HFFc6 (cell line): ENCODE measurements at places on chromosomes 6 and 20. TPM values are rescaled to one million over a fixed set of nuclear protein-coding genes. Genes with fewer than 3 reads are reported as not detected.

DNA sequence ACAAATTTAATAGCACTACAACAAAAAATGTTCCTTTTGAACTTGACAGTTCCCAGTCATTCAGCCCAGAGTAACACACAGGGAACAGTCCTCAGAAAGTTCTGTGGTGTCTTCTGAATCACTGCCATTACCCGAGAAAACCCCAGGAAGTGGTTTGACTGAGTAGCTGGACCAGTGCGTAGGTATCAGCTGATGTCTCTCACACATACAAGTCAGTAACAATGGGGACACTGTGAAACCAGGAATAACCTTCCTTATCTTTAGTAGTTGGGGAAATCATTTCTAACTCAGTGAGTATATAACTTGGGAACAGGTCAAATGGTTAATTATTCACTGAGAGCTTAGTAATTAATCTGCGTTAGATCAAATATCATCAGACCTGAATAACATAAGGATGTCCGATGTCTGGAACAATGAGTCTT lies 73.1 kb downstream of the HIVEP2 start:
- DNase-seq = peak; percentile 86

DNA sequence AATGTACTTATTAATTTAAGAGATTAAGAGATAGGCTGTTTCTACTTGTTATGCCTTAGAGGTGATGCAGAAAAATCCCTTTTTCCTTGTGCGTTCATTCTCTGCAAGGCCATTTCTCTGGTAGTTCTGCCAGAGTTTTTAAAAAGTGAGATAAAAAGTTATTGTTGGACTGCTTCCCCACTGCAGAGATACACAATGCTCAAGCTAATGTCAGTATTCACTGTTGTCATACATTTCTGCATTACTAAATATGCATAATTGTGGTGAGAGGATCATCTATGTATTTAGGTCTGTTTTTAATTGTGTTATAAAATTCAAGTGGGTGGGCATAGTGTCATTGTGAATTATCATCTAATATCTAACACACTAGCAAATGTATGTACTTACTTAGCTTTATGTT lies 600.4 kb downstream of the HTR1B start:
- no peak for DNase-seq

- DNase-seq = no peak
Observed at GRCh38 chr6:142225115-142225514, 76.7 kb upstream of the ADGRG6 start.

- no peak for DNase-seq
Observed at GRCh38 chr6:16371401-16371800, 133.0 kb downstream of the GMPR start.

GRCh38 chr6:157023958-157024357 lies 246.8 kb downstream of the ARID1B start:
- DNase-seq = no peak

DNA sequence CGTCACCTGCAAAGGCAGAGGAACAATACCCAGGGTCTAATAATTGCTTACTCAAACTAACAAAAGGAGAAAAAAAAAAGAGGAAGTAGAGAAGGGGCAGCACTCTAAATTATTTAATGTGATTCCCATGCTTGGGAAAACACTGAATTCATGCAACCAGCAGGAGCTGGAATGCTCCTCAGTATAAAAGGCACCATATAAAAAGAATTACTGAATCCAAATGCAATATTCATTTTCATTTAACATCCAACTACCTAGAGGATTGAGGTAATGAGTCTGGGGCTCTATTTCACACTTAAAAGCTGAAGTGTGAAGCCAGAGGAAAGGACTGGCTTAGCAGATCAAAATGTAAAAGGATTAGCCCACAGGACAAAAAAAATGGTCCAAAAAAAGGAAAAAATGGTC lies 8.7 kb downstream of the B4GALT5 start:
- DNase-seq = no peak

DNA sequence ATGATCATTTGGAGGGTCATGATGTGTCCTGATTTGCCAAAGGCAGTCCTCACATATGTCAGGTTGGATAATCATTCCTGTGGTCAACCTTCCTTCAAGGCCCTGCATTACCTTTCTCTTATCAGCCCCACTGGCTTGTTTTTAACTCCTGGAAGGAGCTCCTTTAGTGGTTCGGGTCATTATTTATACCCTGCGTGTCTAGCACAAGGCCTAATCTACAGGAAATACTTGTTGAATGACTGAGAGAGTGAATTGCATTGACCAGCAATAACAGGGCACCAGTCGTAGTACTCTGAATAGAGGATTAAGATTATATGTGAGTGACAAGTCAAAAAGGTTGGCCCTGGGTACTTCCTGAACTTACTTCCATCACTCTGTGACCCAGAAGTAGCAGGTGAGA lies 4.5 kb downstream of the HIVEP2 start:
- DNase-seq = peak; percentile 47

DNA sequence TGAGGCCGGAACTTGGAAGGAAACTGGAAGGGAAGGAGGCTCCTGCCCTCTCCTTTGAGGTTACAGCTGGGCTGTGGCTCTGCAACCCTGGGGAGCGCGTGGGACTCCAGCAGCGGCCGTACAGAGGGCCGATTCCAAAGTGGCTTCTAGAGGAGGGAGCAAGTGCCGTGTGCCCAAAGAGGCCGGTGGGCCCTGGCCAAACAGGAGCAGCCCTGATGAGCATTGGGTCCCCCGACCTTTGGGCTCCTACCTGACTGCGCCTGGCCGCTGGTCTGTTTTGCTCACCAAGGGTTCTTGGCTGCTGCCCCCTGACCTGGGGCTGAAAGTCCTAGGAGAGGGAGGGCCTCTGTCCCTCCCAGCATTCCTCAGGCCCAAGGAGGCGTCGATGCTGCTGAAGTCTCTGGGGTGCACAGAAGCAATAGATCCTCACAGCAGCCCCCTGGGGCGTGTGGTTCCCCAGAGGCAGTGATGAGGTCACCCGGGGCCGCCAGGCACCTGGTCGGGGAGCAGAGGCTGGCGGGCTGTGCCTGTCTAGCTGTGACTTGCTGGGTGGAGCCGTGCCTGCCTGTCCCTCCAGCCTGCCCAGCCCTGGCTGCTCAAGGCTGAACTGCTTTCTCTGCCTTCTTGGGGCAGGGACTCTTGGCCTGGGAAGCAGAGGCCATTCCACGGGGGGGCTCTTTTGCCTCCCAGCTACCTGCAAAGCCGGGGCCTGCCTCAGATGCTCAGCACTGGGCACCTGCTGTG lies 9.8 kb downstream of the RBM38 start:
- no peak for DNase-seq

DNA sequence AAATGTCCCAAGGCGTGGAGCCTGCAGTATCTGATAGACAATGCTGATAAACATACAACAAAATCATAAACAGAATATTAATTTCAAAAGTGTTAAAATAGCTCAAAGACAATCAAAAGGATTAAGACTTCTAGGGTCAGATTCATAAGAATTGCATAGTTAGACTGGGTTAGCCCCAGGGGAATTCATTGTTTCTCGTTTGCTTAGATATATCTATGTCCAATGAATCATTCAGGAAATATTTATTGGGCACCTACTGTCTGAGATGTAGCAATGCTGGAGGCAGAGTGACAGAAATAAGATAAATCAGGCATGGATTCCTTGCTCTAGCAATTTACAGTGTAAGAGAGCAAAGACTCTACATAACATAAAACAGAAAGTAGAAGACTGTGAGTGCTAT lies 124.4 kb upstream of the PRL start:
- DNase-seq = no peak

GRCh38 chr6:69816569-69816968 lies 19.8 kb upstream of the LMBRD1 start:
- no peak for DNase-seq

- no peak for DNase-seq
Observed at GRCh38 chr6:27250277-27251111, 3.0 kb downstream of the PRSS16 start.

- DNase-seq = no peak
Observed at GRCh38 chr6:27478141-27478705, 5.3 kb upstream of the ZNF184 start.

GRCh38 chr20:18672834-18673233 lies 85.0 kb downstream of the DTD1 start:
- DNase-seq = no peak

- DNase-seq = no peak
Observed at GRCh38 chr6:162733489-162733888, 5.7 kb downstream of the PACRG start.

GRCh38 chr6:5132731-5133130 lies 47.6 kb downstream of the PPP1R3G start:
- no peak for DNase-seq

DNA sequence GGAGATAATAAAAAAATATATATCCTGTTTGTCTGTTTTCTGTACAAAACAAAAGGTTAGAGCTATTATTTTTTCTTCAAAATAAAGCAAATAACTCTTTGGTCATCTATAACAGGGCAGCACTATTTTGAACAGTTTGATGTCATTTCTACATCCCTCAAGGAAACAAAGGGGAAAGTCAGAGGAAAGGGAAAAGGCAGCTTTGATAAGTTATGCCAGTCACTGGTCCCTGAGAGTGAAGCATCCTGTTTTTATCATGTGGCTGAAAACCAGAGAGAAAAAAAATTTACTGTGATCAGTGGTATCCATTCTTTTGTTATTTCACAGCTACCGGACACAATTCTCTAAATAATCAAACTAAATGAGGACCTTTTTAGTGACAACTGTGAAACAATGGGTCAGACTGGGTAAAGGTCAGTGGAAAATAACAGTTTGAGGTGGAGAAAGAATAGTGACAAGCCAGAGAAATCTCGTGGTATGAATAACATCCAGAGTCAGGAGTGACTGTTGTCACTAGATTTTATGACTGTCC lies 356.0 kb downstream of the HDGFL1 start:
- no peak for DNase-seq

DNA sequence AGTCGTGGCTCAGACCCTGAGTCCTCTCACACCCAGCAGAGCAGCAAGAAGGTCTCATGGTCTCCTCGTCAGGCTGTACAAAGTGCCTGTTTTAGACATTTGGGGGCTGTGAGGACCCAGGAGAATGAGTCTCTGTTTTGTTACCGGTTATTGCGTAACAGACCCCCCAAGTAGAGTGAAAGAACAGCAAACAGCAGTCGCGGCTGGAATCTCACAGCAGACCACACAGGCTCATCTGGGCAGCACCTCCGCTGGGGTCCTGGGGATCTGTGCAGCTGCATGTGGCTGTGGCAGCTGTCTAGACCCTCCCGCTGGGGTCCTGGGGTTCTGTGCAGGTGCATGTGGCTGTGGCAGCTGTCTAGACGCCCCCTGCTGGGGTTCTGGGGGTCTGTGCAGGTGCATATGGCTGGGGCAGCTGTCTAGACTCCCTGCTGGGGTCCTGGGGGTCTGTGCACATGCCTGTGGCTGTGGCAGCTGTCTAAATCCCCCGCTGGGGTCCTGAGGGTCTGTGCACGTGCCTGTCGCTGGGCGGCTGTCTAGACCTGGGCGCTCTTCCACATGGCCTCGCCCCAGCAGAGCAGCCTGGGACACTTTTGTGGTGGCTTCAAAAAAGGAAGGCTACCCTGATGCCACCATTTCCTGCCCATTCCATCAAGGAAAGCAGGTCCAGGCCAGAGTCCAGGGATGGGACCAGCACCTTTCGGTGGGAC lies 24.7 kb downstream of the ENTPD6 start:
- no peak for DNase-seq

- DNase-seq = no peak
Observed at GRCh38 chr6:48084201-48084600, 26.8 kb downstream of the PTCHD4 start.

DNA sequence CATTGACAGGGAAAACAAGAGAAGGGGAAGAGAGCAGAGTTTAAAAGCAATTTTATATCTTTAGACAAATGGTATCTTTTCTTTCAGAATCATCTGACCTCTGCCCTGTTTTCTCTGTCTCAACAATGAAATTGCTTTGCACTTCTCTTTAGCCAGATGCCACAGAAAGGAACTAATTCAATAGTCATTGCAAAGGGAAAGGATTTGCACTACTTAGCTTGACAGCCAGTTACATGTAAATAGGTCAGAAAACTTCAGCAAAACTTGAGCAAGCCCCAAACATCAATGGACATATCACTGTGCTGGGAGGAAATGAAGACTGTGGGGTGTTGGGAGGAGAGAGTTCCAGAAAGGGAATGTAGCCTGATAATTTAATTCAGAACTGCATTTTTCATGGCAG lies 181.3 kb upstream of the FAM83B start:
- no peak for DNase-seq

DNA sequence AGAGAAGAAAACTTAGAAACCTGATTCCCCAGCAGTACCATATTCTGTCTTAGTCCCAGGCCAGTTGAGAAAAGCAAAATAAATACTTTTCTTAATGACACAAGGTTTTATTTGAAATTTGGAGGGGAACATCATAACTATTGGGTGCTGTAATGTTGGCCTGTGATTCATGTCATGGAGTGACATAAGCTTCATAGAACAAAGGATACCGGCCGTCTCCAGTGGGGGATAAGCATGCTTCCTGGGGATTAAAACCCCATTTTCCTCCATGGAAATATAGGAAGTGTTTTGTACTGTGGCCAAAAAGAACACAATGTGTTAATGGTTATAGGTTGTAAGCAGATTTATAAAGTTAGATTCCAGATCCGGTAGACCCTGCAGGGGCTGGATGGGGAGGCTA lies 18.0 kb downstream of the MTHFD1L start:
- no peak for DNase-seq

DNA sequence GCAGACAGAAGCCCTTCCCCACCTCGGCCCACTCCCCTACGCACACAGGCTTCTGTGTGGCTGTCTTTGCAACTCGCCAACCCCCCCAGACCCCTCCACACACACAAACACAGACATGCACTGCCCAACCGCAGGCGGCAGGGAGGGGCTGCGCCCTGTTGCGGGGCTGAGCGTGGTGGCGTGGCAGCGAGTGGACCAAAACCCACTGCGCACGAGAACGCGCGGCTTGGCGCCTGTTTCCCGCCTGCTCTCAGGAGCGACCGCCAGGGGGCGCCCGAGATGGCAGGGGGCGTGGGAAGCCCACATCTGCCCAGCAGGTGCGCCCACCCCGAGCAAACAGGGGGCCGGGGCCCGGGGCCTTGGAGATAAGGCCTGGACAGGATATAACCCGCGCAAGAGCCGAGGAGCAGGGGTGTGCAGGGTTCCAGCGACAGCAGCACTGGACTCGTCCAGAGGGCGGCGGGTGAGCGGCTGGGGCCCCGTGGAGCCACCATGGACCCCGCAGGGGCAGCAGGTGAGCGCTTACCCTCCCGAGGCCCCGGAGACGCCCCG lies at the start of gene RBPJL:
RBPJL (plus strand) TSS at position 410 of the 552 bp plus-strand sequence; CDS start at position 493, 83 bp downstream.
- no peak for DNase-seq

DNA sequence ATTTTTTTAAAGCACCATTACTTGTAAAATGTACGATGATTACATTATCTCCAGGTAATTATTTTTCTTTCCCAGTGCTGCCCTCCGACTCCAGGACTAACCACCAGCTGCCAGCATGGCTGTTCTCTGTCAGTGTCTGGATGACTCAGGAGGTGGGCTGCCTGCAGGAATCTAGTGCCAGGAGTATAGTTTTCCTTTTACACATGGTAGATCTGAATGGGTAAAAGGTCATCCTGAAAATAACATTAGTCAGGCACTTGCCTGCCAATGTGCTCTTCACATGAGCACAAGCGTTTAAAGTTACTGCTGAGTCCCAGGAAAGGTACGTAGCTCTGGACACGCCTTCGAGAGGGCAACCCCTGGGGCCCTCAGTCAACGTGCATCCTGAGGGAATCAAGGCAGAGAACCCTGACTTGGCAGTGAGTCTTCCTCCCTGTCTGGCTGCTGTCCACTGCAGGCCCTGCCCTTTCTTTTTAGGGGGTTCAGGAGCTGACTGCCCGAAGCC lies 2.4 kb downstream of the DYNLT1 start:
- peak; percentile 96 for DNase-seq

The ANKRD6 gene
- total RNA-seq = not detected in 3 replicates

The KCNK16 gene
- not detected in 3 replicates for total RNA-seq

The CDH22 gene
- not detected in 3 replicates for total RNA-seq

The RAB23 gene
- total RNA-seq = 24.8 and 28.2 TPM in 2 replicates

The BPIFA1 gene
- total RNA-seq = not detected in 3 replicates
